ENCODE measurements at places on chromosomes 1 and 21.

DNA sequence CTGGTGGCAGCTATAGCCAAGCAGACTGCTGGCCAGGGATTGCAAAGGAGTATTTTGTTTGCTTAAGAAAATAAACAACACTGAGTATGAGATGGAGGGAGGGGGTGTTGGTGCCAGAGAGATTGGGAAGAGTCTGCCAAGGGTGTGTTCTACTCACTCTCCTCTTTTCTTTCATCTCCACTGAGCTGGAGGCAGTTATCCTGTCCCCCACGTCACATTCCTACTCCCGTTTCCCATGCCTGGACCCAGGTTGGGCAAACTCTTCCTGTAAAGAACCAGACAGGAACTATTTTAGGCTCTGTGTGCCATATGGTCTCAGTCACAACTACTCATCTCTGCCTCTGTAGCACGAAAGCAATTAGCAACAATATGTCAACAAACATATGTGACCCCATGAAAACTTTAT is 1.4 kb upstream of the IL24 start:
- peak; percentile 39 for DNase-seq

DNA sequence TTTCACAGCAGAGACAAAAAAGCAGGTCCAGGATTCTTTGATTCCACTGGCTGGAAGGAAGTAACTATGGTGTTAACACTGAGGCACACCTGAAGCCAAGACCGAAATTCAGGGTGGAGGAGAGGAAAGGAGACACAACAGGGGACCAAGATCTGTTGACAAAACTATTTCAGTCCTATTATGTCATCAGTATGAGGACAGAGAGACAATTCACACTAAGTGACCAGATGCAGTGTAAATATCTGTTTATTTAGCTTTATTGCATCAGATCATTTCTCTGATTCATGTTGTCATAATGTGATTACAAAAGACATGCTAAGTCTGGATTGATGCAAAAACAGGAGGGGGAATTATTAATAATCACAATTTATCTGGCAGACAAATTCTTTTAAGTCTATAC is 118.8 kb downstream of the SIPA1L2 start:
- no peak for DNase-seq

- peak; percentile 90 for DNase-seq
These were observed 73.2 kb upstream of the BMP8A start for GRCh38 chr1:39418236-39418635.

DNA sequence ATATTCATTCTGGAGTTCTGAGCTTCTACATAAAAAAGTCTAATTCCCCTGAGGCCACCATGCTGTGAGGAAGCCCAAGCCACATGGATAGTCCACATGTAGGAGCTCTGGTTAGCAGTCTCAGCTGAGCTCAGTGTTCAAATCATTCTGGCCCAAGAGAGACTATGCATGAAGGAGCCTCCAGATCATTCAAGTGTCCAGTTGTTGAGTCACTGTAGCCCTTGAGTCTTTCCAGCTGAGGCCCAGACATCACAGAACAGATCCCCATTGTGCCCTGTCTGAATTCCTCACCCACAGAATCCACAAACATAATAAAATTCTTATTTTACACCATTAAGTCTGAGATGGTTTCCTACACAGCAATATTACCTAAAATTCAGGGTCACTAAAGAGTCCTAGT is 107.0 kb upstream of the NGF start:
- no peak for DNase-seq

GRCh38 chr1:43232074-43232473 is 37.7 kb upstream of the TMEM125 start:
- peak; percentile 68 for DNase-seq

DNA sequence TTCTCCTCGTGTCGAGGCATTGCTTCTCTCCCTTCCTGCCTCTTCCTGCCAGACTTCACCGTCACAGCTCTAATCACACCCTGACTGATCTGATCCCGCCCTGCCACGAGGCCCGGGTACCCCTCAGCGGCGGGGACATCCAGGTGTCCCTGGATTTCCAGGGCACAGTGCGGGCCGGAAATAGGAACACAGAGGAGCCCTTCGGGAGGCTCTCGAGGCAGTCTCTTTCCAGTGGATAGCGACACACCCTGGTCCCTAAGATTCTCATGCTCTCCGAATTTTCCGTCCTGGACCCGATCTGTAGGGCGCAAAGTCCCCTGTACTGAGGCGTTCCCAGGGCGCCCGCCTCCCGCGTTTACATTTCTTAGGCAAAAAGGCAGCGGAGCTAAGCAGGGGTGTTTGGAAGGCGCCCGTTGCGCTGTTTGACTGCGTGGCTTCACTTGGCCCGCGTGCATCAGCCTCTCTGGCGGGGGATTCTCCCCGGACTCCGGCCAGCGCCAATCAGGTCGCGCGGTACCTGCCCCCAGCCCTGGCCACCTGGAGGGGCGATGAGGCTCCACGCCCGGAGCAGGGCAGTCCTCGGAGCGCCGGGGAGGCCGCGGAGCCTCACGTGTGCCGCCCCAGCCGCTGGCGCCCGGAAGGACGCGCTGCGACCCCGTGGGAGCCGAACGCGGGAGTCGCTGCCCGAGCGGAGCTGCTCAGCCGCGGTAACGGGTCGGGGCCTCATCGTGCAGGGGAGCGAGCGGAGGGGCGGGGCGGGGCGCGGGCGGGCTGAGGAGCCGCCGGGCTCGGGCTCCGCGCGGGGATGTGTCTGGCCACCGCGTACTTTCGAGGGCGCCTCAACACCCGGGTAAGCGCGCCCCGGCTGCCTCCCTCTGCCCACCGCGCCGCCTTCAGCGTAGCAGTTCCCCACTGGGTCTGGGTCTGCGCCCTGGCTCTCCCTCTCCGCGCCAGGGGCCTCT is at the start of gene FAM163A:
FAM163A (plus strand) TSS at position 575 of the 962 bp plus-strand sequence. CDS start 69,807 bp downstream, outside the sequence.
- peak; percentile 2 for DNase-seq

DNA sequence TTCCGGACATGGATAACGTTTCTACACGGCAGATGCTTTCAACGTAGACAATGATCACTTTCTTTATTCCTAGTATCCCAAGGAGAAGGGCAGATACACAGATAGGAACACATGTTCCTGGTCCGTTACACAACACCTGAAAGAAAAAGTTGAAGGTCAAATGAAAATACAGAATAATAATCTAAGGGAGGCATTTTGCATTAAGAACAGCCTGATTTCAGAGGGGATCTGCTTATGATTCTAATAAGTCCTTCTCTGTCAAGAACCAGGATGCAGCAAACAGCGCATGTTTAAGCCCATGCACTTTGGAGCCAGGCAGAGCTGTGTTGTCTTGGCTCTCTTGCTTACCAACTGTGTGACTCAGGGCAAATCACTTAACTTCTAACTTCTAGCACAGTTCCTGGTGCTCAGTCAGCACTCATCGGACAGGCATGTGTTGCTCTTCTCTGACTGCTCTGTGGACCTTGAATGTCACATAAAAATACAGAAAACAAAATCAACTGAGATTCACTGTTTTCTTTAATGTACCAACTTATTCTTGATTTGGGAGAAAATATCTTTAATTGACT is 56.3 kb upstream of the CNN3 start:
- DNase-seq: peak; percentile 83

DNA sequence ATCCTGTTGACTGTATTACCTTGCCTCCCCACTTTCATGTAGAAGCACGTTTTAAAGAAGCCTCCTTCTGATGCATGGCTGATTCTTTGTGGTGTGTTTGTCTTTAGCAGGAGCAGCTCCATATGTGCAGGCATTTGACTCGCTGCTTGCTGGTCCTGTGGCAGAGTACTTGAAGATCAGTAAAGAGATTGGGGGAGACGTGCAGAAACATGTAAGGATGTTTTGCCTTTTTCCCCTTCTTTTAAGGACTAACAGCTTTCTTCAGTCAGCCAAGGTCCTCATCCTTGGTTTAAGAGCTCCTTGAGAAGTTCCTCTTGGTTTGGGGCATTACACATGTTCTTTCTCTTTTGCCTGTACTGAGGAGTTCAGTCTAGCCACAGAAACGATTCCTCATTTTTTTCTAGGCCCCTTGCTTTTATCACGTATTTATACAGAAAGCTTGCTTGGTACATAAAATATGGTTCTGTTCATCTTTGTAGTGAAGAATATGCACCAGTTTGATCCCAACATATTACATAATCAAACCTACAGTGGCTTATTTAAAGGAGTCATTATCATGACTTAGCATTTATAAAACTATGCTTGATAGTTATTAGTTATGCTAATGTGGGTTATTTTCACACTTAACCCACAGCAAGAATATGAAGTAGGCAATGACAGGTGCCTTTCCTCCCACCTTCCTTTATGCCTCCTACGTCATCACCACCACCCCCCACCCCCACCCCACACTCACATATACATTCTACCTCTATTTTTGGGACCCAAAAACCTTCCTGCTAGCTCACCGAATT is 19.6 kb downstream of the CAP1 start:
- DNase-seq: no peak

DNA sequence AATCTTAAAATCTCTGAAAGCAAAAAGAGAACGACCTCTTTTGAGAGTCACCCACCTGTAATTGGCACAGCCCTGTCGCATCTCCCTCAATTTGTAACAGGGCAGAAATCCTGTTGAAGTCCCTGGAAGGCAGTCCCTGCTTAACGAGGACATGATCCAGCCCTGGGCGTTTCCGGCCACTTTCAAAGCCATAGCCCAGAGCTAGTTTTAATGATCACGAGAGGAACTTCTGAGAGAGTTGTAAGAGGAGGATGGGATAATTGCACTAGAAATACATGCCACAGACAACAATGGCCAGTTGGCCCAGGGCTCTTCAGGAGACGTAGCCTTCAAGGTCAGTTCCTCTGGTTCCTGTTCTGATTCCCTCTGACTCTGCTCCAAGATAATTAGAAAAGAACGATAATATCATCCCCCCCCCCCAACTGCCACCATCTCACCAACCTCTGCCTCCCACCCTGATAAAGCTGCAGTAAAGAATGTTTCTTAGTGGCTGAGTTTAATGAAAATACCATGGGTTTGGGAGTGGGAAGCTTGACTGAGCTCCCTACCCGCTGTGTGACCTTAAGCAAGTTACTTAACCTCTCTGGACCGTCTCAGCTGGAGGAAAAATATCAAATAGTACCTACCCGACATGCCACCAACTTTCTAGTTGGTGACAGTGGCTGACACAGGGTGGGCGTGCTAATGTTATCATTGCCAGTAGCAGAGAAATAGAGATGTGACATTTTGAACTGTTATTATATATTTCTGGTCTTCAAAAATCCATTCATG is 140.0 kb downstream of the OMA1 start:
- no peak for DNase-seq

DNA sequence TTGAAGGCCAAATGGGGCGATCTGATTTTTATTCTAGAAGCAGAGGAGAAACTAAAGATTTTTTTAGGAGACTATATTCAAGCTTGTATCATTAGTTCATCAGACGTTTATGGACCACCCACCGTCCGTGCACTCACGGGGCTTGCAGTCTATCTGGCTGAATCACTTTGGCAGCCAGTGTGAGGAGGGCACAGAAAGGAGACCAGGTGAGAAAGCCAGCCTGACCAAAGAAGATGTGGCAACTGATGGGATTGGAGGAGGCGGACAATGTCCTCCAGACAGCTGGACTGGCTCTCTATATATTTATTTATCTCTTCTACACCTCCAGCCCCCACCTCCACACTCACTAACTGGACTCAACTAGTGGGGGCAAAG is 822 bp upstream of the ELOVL1 start:
- DNase-seq: no peak

DNA sequence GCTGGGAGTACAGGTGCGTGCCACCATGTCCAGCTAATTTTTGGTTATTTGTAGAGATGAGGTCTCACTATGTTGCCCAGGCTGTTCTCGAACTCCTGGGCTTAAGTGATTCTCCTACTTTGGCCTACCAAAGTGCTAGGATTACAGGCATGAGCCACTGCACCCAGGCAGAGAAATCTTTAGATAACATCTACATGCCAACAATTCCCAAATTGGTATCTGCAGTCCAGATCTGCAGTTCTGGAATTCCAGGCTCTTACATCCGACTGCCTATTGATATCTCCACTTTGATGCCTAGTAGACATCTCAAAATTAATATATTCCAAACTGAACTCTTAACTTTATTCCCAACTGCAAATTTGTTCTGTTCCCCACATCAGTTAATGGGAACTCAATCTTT is 23.3 kb downstream of the INAVA start:
- no peak for DNase-seq

GRCh38 chr1:246497331-246497915 is 9.7 kb downstream of the SMYD3 start:
- DNase-seq: peak; percentile 74

DNA sequence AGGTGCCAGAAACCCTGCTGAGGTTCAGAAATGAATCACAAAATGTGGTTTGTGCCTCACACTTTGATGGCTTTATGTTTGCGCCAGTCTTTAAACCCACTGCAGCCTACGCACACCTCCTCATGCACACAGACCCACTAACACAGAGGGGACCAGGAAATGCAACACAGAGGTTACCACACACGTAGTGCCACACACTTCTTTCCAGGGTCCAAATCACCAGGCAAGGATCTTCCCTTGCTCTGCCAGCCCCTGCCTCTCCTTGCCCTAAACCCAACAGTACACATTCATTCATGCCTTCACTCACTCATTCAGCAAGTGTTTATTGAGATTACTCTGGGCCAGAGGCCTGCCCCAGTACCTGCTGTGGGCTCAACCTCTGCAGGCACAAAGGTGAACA is 17.5 kb downstream of the MAB21L3 start:
- no peak for DNase-seq

- DNase-seq: no peak
These were observed 76.4 kb upstream of the DAB1 start for GRCh38 chr1:57500136-57500830.

DNA sequence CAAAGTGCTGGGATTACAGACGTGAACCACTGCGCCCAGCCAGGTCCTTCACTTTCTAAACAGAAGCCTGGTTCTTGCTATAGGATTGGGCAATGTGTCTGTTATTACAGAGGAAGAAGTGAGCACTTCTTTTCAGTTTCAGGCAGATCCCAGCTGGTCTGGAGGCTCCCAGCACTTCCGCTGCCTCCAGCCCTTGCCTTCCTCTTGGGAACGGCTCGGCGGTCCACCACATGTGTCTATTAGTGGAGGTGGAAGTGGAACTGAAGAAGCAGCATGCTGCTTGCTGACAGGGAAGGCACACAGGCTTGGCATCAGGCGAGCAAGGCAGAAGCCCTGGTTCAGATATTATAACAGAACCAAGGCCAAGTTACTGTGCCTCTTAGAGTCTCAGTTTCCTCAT is 17.0 kb downstream of the MKNK1 start:
- no peak for DNase-seq

GRCh38 chr1:204464187-204464631 is 30.4 kb downstream of the PIK3C2B start:
- DNase-seq: no peak

GRCh38 chr1:183913567-183913993 is 108.7 kb downstream of the RGL1 start:
- peak; percentile 77 for DNase-seq

DNA sequence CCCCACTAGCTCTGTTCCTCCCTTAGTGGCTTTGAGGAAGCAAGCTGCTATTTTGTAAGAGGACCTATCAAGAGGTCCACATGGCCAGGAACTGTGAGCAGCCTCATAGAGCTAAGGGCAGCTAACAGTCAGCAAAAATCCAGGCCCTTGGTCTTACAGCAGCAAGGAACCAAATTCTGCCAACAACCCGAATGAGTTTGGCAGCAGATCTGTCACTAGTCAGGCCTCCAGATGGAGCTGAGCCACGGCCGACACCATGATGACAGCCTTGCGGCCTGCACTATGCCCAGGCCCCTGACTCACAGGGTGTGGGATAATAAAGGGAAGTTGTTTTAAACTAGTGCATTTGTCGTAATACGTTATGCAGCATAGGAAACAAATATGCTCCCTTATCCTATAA is 28.0 kb upstream of the H3-3A start:
- peak; percentile 92 for DNase-seq

- no peak for DNase-seq
These were observed 56.1 kb downstream of the ATP2B4 start for GRCh38 chr1:203682473-203683383.

- no peak for DNase-seq
These were observed 209.0 kb downstream of the AMY1C start for GRCh38 chr1:103958699-103959098.

GRCh38 chr1:115829023-115829674 is 11.8 kb downstream of the NHLH2 start:
- DNase-seq: peak; percentile 94
